ENCODE measurements at places on chromosomes 1 and 21. TPM values are rescaled to one million over a fixed set of nuclear protein-coding genes. Genes with fewer than 3 reads are reported as not detected.

Gene NECTIN4
- total RNA-seq, result not detected

Gene AADACL4
- not detected for total RNA-seq

Gene BSDC1
- 42.5 TPM for total RNA-seq

Gene GJA4
- total RNA-seq, result not detected

Gene LIN28A
- not detected for total RNA-seq

Gene LEPR
- total RNA-seq, result 1.0 TPM

Gene RGS5
- 1.2 TPM for total RNA-seq

Gene UCHL5
- total RNA-seq, result 82.5 TPM

Gene EBNA1BP2
- total RNA-seq, result 63.0 TPM

Data from OCI-LY7 (cell line).